Posterior vena cava (tissue), 2 donors: ENCODE measurements at places on chromosomes 16 and 17. TPM values are rescaled to one million over a fixed set of nuclear protein-coding genes. Genes with fewer than 3 reads are reported as not detected.

- DNase-seq = no peak
Measured at GRCh38 chr17:82534401-82534812, 14.9 kb downstream of the FOXK2 start.

GRCh38 chr17:29303386-29303785 is 9.4 kb upstream of the NUFIP2 start:
- no peak for DNase-seq

GRCh38 chr16:85028685-85029407 is 1.3 kb downstream of the KIAA0513 start:
- DNase-seq = peak; percentile 84

GRCh38 chr16:89119661-89120141 is 26.0 kb downstream of the ACSF3 start:
- DNase-seq = no peak

DNA sequence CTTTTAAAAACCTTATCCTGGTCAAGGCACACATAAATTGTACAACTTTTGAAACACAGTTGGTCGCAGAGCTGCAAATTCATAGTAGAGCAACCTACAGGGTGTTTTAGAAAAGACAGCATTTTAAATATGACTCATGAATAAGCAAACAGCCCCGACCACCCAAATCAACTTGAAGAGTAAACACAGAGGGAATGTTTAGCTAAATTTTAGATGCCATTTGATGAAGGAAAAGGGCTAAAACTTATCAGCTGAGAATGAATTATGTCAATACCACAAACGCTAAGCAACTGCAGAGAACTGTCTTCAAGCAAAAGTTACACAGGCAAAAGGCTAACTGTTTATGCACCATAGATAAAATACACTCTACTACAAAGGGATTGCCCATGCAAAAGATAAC is 427.5 kb upstream of the PSMD7 start:
- DNase-seq = no peak

DNA sequence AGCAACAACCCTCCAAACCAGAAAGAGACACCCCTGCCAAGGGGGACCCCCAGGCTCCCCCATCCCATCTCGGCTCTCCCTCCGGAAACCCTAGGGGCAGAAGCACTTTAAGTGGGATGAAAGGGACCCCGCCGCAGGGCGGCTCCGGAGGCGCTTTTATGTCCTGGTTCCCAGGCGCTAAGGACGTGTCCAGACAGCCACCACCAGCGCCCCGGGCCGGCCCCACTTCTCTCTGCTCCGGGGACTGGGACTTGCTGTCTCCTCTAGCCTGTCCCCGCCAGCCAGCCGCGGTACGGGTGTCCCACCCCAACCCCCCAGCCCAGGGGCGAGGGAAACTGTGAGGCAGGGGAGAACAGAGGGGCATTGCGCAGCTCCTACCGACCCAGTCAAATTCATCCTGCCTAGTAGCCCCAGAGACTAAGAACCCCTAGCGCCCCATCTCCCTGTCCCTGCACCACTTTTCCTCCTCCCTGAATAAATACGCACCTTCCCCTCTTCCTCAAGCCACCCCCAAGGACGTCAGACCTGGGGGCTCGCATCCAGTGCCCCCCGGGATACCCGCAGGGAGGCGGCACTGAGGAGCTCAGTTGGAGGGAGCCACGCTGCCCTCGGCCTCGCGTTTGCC is 4.1 kb downstream of the SP6 start:
- no peak for DNase-seq

GRCh38 chr17:54902611-54903010 is 2.0 kb downstream of the TOM1L1 start:
- DNase-seq = no peak

- no peak for DNase-seq
Measured at GRCh38 chr16:71645450-71645849, 19.5 kb downstream of the MARVELD3 start.

DNA sequence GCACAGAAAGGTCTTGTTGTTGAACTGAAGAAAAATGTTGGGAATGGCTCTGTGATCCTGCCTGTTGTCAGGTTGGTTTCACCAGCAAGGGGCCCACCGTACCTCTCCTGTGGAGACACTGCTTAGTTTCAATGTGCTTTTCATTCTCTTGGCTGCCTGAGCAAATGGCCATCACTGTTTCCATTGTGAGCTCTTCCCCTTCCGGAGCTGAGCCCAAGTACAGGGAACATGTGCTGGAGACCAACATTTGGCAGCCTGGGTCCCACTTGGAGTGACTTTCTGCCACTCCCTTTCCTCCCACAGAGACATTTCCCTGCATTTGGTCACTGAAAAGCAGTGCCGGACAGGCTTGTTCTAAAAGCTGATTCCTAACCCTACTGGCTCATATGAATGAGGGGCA is 23.1 kb downstream of the GABARAPL2 start:
- DNase-seq = peak; percentile 84

- DNase-seq = no peak
Measured at GRCh38 chr16:80623376-80623775, 82.6 kb downstream of the DYNLRB2 start.

DNA sequence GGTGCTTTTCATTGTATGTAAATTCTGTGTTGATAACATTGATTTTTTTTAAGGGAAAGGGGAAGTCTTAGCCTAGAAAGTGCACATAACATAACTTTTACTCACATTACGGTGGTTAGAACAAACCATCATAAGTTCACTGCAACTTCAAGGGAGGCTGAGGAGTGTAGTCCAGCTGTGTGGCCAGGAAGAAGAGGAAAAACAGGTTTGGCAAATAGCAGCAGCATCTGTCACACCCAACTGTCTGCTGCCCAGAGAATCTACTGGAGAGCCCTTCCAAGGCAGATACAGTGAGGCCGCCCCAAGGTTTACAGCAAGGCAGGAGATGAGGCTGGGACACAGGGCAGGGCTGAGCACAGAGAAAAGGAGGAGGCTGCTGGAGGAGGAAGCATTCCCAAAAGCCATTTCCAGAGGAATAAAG is 60.6 kb downstream of the AIPL1 start:
- DNase-seq = no peak

DNA sequence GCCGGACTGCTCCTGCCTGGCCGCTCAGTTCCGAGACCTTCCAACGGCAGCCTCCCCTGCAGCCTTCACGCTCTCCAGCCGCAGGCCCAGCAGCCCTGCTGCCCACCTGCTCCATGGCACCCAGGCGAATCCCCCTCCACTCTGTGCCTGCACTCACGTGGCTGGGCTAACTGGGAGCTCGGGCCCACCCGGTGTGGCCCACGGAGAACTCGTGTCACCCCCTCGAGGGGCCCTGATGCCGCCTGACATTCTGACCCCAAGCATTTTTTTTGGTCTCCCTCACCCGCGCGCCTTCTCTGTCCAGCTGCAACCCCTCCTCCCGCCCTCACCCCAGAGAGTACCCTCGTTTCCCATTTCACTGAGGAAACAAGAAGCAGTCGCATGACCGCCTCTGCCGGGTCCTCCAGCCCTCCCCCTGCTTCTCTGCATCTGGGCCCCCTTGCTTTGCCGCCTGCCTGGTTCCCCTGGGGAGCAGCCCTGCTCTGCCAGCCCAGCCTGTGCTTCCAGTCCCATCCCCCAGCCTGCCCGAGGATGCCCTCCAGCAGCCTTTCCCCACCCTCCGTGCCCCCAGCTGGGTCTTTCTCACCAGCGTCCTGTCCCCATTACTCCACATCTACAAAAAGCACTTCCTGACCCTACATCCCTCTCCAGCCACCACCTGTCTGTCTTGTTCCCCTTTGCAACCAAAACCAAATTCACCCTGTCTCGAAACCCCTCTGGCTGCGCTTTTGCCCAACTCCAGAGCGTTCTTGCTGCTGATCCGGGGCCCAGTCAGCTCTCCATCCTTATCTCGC is 146.4 kb upstream of the CHMP6 start:
- DNase-seq = no peak

DNA sequence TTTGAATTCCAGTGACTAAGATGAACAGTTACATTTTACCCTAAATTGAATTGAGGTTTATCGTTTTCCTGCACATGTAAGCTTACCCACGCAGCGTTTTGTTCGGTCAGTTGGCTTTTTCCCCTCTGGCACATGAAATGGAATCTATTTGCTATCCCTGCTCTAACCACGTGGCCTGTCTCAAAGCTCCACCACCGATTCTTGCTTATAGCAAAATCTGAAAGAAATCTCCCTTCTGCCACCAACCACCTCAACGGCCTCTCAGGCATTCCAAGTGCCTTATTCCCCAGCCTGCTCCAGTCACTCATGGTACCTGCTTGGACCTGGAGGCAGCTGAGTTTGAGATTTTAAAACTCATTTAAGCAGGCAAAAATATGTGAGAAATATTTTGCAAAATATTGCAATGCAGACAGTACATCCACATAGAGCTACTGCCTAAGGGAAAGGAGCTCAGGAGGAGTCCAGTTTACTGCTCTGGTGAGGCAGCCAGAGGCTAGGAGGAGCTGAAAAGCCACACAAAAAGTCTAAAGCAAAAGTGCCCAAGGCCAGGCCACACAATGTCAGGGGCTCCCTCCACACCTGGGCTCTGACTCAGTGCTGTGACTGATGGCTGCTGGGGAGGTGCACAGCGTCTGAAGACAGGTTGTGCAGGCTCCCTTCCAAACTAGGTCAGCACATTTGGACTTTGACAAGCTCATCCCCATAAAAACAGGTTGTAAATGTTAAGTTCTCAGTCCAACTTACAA is 26.4 kb downstream of the ARHGAP17 start:
- DNase-seq = no peak

The RNF112 gene
- total RNA-seq = 12.6 TPM

The CPHXL2 gene
- not detected for total RNA-seq

The TPSB2 gene
- 24.3 TPM for total RNA-seq

The ZACN gene
- total RNA-seq = not detected

The TSPAN10 gene
- total RNA-seq = 0.14 TPM

The FBXL19 gene
- total RNA-seq = 13.7 TPM
